ENCODE measurements at places on chromosomes 12 and 14.

- no peak for DNase-seq
Observed at GRCh38 chr12:65300679-65301349, 22.3 kb downstream of the MSRB3 start.

DNA sequence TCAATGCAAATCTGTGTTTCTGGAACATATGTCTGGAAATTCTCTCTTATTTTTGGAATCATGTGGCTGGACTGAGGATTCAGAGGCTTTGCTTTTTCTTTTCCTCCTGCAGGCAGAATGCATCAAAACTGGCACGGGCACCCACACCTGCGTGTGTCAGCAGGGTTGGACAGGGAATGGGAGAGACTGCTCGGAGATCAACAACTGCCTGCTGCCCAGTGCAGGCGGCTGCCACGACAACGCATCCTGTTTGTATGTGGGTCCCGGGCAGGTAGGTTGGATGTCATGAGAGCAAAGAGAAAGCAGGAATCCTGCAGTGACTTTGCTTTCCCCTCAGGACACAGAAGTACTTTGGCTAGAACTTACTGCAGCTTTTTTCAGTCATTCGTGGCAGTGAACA lies 90.3 kb downstream of the STAB2 start:
- DNase-seq, result no peak

DNA sequence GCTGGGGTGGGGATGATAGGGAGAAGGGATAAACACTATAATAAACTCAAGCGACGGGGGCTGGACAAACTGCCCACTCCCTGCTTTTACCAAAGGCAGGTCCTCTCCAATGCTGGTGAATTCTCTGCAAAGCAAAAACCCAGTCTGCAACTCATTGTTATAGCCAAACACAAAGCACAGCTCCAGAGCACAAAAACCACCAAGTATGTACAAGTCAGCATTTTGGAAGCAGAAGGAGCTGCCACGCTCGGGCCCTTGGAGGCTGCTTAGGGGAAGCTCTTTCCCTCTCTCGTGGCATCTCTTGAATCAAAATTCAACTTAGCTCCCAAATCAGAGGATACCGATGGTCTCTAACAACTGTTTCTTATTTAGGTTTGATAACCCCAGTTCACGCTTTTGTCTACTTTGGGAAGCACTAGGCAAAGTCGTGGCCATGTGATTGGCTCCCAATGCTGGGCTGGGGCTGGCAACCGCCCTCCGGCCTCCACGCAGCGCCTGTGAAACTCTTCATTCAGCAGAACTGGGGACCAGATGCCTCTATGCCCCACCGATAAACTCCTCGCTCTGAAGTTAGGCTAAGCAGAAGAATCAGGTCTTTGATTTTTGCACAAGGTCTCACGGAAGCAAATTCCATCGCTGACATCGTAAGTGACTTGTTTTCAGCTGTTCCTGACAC lies 158.5 kb upstream of the FOXN3 start:
- DNase-seq, result no peak

- DNase-seq, result no peak
Observed at GRCh38 chr14:72607386-72608130, 286.3 kb downstream of the DPF3 start.

GRCh38 chr12:123126294-123127181 lies 24.4 kb downstream of the PITPNM2 start:
- no peak for DNase-seq

GRCh38 chr14:24258548-24259265 lies 4.3 kb downstream of the TGM1 start:
- no peak for DNase-seq

DNA sequence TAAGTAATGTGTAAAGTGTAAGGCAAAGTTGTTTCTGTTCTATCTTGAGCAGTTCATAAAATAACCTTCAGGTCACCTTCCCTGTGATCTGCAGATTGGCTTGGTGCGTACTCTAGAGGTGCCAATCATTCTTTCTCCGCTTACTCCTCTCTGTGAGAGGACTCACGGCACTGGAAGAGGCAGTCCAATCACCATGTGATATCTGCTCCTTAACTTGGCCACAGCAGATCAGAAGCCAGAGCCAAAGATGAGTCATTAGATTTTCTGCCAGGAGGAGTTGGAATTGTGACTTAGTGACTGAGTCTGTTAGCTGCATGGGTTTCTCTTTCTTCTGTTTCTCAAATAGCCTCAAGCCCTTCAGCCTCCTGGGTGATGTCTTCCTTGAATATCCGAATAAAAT lies 165.5 kb downstream of the SLC41A2 start:
- DNase-seq, result no peak

GRCh38 chr14:54169254-54169924 lies 212.8 kb upstream of the BMP4 start:
- no peak for DNase-seq

DNA sequence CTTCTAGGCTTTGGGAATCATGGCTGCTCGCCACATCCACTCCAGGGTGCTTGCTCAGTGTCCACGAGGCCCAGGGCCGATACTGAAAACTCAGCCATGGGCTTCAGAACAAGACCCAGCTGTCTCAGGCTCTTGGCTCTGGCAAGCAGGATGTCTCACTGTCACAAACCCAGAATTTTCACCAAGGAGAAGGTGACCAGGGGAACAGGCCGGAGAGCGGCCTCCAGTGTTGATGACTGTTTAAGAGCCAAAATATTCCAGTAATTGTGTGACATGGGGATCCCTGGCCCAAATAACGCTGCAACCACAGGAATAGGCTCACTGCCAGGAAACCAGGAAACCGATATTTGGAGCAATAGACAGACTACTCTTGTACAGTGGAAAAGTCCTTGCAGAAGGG lies 9.8 kb upstream of the SERPINA5 start:
- no peak for DNase-seq

GRCh38 chr12:125145196-125145595 lies 80.0 kb downstream of the AACS start:
- no peak for DNase-seq

GRCh38 chr14:36408388-36408787 lies 88.0 kb upstream of the MBIP start:
- no peak for DNase-seq

DNA sequence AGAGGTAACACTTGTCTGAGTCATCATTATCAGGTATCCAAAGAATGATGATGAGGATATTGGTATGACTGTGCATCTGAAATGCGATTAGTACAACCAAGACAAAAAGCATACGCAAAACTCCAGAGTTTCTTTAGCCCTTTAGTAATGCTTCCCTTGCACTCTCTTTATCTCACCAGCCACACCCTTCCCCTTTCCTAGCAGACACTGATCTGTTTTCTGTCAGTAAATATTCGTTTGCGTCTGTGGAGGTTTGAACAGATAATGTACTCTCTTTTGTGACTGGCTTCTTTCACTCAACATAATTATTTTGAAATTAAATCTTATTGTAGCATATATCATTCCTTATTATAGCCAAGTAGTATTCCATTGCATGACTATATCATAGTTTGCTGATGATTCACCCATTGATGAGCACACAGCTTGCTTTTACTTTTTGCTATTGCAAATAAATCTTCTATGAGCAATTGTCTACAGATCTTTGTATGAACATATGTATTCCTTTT lies 775.7 kb downstream of the SLC6A15 start:
- DNase-seq, result no peak

DNA sequence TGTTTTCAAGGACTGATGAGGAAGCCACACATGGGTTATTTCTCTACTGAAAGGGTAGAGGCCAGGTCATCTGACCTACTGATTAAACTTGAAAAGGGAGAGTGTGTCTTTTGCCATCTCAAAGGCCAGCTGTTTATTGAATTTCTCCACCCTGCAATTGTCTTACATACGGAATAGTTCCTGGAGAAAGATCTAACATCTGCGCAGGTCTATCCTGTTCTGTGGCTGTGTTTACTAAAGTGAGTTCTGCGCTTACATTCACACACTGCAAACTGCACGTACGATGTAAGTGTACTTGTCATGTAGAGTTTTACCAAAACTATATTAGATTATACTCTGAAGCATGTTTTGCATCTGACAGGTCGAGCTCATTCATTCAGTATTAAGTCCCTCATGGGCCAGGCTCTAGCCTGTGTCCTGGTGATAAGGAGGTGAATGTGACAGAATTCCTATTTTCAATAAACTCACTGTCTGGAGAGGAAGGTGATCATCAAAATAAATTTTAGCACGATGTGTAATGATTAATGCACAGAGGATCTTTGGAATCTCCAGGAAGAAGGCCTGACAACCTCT lies 96.6 kb downstream of the PRKCH start:
- no peak for DNase-seq

DNA sequence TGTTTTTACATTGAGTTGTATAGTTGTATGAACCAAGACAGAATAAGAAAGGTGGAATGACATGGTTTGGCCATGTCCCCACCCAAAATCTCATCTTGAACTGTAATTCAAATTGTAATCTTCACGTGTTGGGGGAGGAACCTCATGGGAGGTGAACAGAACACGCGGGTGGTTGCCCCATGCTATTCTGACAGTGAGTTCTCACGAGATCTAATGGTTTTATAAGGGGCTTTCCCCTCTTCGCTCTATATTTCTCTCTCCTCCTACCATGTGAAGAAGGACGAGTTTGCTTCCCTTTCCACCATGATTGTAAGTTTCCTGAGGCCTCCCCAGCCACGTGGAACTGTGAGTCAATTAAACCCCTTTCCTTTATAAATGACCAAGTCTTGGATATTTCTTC lies 25.3 kb downstream of the DDHD1 start:
- DNase-seq, result no peak

- no peak for DNase-seq
Observed at GRCh38 chr12:32284561-32284960, 114.8 kb upstream of the FGD4 start.

DNA sequence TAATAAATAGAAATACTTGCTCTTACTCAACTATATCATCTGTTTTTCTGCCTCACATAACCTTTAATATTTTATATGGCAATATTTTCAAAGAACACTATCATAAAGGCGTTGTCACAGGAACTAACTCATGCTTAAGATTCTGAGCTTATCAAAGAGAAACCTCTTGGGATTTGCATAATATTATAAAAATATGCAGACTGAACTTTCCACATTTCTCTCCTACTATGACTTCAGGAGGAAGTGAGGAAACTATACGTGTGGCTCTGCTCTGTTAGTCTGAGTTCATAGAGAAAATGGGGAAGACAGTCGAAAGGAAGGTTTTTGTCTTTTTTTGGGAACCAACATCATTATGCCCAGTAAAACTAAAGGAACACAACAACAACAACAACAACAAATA lies 124.7 kb downstream of the GARIN6 start:
- DNase-seq, result no peak

DNA sequence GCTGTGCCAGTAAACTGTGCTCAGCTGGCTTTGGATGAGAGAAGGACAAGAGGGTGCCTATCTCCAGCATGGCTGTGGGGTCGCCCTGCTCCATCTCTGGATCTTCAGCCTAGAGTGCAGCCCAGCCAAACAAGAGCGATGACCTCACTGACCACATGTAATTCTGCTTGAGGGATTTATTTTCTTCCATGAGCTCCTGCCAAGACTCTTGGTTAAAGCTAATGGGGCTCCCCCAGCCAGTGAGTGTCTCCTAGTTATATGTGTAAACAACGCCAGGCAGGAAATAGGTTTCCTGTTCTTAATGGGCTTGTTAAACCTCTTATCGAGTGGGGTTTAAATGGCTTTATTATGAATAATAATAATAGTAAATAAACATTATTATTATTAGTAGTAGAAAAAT lies 397.2 kb downstream of the NRXN3 start:
- DNase-seq, result no peak

DNA sequence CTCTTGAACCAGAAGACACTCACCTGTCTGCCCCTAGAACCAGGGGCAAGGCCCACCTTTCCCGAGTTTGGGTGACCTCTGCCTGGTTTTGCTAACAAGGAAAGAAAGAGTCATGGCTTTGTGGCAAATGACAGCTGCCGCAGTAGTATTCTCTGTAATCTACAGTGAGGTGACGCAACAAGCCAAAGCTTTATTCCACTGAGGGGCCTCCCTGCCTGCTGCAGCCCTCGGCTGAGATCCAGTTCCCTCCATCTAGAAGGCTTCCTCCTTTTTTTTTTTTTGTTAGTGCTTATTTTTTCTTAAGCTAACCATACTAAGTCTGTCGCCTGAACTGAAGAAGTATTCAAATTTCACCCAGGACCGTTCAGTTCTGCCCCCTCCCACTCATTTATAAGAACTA lies 142.3 kb upstream of the TMCC3 start:
- no peak for DNase-seq

DNA sequence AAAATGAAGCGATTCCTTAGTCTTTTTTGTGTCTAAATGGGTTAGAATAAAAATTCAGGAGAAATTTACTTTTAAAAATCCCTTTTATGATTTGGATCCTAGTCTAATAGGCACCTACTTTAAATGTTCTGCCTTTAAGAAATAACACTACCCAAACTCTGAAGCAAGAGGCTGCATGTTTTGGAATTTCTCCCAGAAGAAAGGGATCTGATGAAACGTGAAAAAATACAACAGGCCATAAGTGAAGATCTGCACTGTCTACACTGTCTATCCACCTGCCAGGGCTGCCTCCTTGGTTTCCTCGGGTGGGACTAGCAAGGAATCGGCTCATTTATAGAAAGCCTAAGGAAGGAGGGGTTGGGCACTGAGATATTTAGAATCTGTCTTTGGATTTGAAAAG lies 22.1 kb downstream of the ACVR1B start:
- no peak for DNase-seq

GRCh38 chr14:21068521-21069387 lies 1.4 kb upstream of the ARHGEF40 start:
- peak; percentile 59 for DNase-seq

- DNase-seq, result no peak
Observed at GRCh38 chr14:73491256-73492042, 716 bp downstream of the RIOX1 start.

GRCh38 chr12:126807312-126807865 lies 1459.6 kb upstream of the TMEM132C start:
- no peak for DNase-seq

GRCh38 chr12:104463368-104463767 lies 6.6 kb downstream of the CHST11 start:
- DNase-seq, result no peak

DNA sequence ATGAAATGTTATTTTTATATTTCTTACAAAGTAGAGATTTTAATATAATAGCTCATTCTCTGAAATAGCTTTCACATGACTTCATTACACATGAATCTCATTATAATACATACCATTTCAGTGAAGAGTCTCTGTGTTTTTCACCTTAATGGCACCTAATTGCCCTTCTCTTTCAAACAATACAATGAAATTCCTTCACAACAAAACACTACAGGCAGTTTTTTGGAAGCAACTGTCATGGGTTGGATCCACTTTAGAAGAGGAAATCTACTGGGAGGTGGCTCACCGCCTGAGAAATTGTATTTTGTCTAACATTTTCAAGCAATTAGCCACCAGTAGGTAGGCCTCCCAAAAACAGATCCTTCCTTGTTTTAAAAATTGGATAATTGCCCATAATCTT lies 40.3 kb upstream of the RGS6 start:
- DNase-seq, result no peak

Measured in NCI-H1436 treated with DMSO at 0.1 percent for 48 hours (cell line).